ENCODE measurements at places on chromosomes 7 and 10. TPM values are rescaled to one million over a fixed set of nuclear protein-coding genes. Genes with fewer than 3 reads are reported as not detected.

DNA sequence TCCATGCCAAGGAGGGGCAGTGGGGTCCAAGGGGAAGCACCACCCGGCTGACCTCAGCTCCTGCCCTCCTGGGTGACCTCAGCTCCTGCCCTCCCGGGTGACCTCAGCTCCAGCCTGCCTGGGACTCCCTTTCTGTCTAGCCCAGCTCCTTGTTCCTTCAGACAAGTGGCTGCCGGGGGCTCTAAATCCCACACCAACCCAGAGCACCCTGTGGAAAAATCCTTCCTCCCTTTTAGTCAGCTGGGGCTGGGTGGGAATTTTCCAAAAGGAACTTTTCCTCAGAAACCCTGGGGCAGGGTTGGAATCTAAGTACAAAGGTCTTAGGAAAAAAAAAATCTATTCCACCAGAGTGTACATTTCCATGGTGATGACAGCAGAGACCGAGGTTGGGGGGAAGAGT, 36.3 kb downstream of the AKR1B1 start:
- DNase-seq = no peak

- no peak for DNase-seq
These were observed 707 bp upstream of the GHITM start for GRCh38 chr10:84138478-84139125.

- DNase-seq = no peak
These were observed 438.1 kb upstream of the GALNT17 start for GRCh38 chr7:70693686-70694433.

- no peak for DNase-seq
These were observed 316.5 kb upstream of the ZMIZ1 start for GRCh38 chr10:78752221-78752620.

DNA sequence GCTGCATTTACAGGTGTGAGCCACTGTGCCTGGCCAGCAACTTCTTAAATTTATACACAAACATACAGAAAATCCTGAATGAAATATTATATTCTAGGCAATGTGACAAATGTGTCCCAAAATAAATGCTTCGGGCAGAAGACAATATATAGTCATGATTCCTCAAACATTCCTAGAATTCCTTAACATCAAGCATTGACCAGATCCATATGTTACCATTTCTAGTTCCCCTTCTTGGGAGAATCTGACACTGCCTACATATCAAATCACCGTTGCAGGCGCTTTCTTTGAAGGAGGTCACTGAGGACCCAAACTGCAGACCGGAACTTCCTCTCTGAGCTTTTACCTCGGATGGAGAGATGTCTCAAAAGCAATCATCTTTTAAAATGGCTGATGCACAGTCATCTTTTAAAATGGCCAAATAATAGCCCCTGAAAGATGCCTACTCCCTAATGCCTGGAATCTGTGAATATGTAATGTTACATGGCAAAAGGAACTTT, 323.5 kb downstream of the PHF14 start:
- DNase-seq = no peak

DNA sequence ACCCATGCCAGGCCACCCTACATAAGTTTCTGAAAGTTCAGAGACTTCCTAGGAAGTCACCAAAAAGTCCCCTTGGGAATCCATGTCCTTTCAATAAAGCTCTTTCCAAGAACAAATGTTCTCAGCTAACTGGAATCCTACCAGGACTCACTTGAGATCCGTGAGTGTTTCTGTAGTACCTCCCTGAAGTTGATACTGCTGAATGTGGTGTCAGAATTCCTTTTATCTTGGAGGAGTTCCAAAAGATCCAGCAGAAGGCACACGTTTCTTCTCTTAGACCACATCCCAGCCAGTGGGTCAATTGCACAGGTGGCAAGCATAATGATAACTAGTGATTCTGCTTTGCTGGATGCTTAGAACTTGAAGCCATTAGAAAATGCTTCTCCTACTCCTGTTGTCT, 689.7 kb upstream of the IGFBP3 start:
- no peak for DNase-seq

DNA sequence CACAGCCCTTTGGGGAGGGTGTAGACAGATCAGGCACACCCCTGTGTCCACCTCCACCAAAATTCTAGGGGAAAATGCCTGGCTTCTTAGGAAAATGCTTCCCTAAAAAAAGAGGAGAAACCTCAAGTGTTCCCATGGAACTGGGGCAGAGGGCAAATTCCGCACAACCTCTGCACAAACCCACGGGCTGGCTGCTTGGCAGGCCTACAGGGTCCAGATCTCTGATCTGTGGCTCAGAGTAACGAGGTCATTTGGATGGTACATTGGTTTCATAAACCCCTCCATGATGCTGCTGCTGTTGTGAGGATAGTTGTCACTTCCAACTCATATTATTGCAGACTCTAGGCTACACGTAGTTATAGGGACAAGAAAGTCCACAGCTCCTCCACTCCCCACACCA, 16.0 kb downstream of the LGI1 start:
- no peak for DNase-seq

DNA sequence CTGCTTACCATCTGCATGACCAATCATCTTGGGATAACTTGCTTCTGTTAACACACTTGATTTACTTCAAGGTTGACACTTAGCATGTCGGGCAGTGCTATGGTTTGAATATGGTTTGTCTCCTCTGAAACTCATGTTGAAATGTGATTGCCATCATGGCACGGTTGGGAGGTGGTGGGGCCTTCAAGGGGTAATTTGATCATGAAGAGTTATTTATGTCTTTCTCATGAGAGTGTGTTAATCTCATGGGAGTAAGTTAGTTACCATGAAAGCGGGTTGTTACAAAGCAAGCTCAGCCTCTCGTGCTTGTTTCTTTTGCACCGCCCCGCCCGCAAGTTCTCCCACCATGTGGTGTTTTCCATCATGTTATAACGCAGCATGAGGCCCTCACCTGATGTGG, 163.6 kb downstream of the DOCK4 start:
- no peak for DNase-seq

GRCh38 chr7:130865408-130866236, 131.6 kb upstream of the KLF14 start:
- DNase-seq = no peak

DNA sequence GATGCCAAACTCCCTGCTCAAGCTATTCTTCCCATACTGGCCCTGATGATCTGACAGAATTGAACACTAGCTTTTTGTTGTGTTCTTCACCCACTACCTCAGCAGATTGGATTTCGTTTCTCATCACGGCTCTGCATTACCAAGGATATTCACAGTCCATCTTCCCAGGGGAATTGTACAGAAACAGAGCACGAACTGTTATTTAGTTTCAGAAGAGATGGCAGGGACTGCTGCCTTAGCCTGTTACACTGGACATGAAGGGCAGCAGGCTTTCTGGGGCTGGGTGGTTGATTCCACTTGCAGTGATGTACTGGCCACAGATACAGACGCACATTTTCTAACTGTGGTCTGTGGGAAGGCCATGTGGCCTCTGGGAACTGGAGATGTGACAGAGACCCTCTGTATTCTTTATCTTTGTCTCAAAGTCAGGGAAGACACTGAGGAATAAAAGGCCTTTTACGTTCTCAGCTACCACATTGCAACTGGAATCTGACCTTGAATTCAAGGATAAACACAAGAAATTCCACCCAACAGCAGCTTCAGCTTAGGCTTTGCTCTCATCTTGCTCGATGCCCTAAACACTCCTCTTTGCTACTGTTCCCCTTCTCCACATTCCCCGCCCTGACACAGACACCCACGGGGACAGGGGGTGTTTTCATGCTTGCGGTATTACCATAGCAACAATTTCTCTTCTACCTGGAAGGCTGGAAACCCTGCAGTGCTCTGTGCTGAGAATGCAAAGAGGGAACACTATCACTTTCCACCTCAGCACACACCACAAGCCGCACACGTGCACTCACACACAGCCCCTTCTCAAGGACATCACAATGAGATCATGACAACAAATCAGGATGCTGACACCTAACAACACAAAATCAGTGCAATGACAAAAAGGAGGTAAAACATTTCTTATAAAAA, 81.7 kb downstream of the RNF216 start:
- DNase-seq = no peak

GRCh38 chr10:6119423-6119822, 30.6 kb downstream of the RBM17 start:
- no peak for DNase-seq

DNA sequence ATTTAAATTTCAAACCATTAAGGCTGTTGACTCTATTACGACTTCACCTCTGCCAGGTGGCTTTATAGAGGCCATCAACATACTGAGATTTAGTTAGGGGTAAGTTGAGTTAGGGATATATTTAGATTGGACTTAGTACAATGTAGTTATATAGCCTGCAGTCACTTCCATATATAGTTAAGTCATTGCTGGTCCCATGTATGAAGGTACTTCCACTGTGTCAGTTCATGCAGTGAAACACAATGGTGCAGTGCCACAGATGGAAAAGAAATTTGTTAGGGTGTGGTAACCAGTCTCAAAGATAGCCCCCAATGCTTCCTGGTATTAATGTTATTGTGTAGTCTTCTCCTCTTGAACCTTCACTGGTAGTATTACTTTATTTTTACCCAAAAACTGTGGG, 12.6 kb upstream of the TSPAN13 start:
- no peak for DNase-seq

GRCh38 chr10:49318028-49318427, 19.1 kb downstream of the C10orf71 start:
- no peak for DNase-seq

DNA sequence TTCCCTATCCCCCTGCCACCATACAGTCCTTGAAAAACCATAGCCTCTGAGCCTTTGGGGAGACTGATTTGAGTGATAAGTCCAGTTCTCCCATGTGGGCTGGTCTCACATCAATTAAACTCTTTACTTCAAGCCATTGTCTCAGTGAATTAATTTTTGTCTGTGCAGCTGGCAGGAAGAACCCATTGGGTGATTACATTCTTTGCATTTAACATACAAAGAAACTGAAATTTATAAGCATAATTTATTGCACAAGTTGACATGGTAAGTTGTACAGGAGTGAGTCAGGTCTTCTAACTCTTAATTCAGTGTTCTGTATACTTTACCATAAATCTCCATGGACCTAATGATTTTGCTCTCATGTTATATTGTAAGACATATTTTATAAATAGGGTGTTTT, 1613.0 kb upstream of the LRRTM3 start:
- no peak for DNase-seq

- no peak for DNase-seq
These were observed 34.3 kb upstream of the ITGB8 start for GRCh38 chr7:20296444-20296843.

DNA sequence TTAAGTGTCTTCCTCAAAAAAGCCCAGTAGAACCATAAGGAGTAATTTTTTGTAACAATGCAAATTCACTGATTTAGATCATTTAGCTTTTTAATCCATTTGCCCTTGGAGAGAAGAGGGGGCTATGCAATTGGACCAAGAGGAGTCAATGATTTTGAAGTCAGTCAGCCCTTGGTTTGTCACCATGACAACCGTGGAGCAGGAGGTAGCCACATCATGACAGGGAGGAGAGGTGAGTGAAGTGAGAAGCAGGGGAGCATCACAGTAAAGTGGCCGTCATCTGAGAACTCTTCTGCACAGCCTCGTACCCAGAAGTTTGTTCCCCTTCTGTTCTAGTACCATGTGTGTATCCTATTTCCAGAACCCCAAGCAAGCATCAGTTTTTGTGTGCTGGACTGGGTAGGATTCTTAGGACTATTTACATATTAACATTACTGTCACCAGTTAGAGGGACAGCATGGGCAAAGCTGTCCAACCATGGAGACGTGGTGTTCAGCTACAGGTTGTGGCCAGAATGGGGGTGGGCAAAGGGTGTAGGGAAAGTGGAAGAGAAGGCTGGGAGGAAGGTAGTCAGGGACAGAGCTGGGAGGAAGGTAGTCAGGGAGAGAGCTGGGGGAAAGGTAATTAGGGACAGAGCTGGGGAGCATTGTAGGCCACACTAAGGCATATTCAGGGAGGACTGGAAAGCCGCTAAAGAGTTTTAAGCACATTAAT, 13.1 kb downstream of the UBE3C start:
- DNase-seq = no peak

DNA sequence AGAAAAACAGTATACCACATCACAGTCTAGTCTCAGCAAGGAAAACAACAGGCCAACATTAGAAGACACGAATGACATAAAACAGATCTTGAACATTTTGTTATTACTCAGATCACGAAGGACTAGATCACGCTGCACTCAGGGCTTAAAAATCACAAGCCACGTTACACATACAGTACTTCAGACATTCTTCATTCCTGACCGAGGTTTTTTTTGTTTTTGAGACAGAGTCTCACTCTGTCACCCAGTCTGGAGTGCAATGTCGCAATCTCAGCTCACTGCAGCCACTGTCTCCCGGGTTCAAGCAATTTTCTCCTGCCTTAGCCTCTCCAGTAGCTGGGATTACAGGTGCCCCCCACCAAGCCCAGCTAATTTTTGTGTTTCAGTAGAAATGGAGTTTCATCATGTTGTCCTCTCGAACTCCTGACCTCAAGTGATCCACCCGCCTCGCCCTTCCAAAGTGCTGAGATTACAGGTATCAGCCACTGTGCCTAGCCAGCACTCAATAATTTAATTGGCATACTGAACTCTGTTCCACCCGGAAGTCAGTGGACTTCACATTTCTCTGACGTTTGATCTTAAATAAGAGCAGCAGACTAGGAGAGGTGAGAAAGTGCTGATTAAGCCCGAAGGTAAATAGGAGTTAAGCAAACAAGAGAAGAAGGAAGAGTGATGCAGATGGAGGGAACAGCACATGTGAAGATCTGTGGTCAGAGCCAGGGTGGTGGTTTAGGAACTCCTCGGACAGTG, 3.5 kb downstream of the AIMP2 start:
- no peak for DNase-seq

GRCh38 chr10:12729885-12730284, 271.6 kb downstream of the CCDC3 start:
- DNase-seq = no peak

- no peak for DNase-seq
These were observed 103.2 kb downstream of the NRG3 start for GRCh38 chr10:81978238-81978637.

GRCh38 chr7:2444476-2444875, 31.7 kb downstream of the GRIFIN start:
- no peak for DNase-seq

GRCh38 chr10:90674928-90675327, 182.9 kb downstream of the HTR7 start:
- DNase-seq = no peak

MPP7 gene
- 4.4 TPM for total RNA-seq

BTBD16 gene
- total RNA-seq = not detected

PPP1R9A gene
- total RNA-seq = 6.3 TPM

SCART1 gene
- total RNA-seq = 5.2 TPM

PRTFDC1 gene
- total RNA-seq = 1.4 TPM

MUC3A gene
- total RNA-seq = 1.1 TPM

CCDC172 gene
- total RNA-seq = not detected

SPDYE2 gene
- total RNA-seq = not detected

SDK1 gene
- total RNA-seq = 7.7 TPM

PRLHR gene
- not detected for total RNA-seq
